Erythroblast (primary cell): ENCODE measurements at places on chromosomes 11 and 22.
A peak's percentile ranks its signal among the peaks of the same experiment; 100 is the strongest.

- no peak for DNase-seq
Measured at GRCh38 chr22:44155115-44155514, 25.6 kb upstream of the PARVG start.

GRCh38 chr11:70405679-70406395 is 7.5 kb downstream of the CTTN start:
- DNase-seq: no peak

- DNase-seq: peak; percentile 94
Measured at GRCh38 chr22:41682033-41682807, 6.4 kb downstream of the SNU13 start.

GRCh38 chr11:95283650-95284049 is 52.6 kb upstream of the SESN3 start:
- no peak for DNase-seq

DNA sequence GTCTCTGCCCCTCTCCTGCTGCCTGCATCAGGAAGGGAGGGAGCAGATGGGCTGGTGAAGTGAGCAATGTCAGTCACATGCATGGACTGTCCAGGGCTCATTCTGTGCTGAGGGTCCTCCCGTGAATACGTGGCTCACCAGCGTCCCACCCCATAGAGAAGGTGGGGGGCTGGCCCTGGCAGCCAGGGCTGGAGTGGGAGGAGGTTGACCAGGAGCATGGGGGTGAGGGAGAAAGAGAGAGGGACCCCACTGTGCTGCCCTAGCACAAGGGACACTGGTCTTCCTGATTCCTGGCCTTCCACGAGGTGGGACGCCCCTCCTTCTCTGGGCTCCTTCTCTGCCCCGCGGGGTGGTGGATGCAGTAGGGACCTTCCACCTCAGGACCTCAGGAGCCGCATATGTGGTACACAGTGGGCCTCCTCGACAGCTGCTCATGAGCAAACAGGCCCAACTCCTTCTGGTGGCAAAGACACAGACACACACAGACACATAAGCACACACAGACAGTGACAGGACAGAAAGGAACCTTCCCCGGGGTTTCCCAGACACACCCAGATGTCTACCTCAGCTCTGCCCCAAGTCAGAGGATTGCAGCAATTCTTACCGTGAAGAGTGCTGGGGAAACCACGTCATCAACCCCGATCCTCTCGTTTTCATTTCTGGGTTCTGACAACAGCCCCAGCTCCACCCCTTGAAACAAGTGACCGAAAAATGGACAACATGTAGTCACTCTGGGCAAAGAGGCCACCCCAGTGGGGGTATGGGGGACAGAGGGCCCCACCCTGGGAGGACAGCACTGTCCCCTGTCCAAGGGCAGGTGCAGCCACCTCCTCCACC is 3.6 kb upstream of the APOBEC3A start:
- peak; percentile 60 for DNase-seq

GRCh38 chr11:16357775-16358174 is 1.4 kb upstream of the SOX6 start:
- DNase-seq: no peak

- DNase-seq: no peak
Measured at GRCh38 chr22:44098021-44098739, 74.1 kb downstream of the PARVB start.

DNA sequence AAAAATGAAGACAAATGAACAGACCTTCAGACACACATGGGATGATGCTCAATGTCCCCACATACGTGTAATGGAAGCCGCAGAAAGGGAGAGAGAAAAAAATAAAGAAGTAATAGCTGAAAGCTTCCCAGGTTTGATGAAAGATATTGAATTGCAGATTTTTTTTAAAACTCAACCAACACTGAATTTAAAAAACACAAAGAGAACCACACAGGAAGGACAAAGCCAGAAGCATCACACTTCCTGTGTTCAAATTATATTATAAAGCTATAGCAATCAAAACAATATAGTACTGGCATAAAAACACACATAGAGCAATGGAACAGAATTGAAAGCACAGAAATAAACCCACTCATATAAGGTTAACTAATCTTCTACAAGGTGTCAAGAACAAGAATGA is 26.5 kb downstream of the TMEM45B start:
- DNase-seq: no peak

- no peak for DNase-seq
Measured at GRCh38 chr11:121479698-121480238, 27.0 kb upstream of the SORL1-AS1 start.

- DNase-seq: no peak
Measured at GRCh38 chr11:76659672-76660532, 10.6 kb downstream of the LRRC32 start.

- DNase-seq: no peak
Measured at GRCh38 chr22:32016081-32016480, 27.0 kb upstream of the SLC5A1 start.

DNA sequence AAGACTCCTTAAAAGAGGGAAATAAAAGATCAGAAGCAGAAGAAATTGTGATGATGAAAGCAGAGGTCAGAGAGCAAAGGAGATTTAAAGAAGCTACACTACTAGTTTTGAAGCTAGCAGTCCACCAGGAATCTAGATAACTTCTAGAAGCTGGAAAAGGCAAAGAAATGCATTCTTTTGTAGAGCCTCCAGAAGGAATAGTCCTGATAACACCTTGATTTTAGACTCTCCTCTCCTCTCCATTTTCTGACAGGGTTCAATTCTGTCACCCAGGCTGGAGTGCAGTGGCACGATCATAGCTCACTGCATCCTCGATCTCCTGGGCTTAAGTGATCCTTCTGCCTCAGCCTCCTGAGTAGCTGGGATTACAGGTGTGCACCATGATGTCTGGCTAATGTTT is 1187.3 kb upstream of the CNTN5 start:
- DNase-seq: no peak

- peak; percentile 86 for DNase-seq
Measured at GRCh38 chr22:29205594-29206371, at the start of gene EMID1. EMID1 (plus strand) TSS chr22:29205896; CDS start chr22:29206039, 143 bp downstream.

DNA sequence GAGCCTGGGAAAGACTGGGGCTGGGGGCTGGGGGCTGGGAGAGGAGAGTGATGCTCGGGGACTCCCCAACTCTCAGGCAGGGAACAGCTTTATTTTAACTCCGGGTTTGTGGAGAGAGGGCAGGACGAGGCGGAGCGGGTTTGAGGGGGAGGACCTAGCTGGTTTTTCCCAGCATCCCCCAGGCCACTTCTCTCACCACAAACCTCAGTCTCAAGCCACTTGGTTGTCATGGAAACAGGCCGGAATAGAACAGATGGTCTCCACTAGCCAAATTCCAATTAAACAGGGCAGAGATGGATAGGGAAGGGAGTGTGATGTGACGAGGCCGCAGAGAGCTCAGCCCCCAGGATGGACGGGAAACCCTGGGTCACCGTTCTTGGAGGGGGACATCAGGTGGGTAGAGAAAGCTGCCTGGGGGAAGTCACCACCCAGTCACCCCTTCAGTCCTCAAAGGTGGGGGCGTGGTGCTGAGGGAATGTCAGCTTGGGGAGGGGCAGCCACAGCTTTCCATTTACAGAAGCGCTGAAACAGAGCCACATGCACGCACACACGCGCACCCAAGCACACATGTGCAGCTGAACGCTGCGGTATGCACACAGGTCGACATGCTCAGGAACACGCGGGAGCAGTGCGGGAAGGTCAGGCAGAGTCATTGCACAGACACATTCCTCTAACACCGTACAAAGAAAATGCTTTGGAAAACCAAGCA is 19.2 kb downstream of the NECTIN1 start:
- DNase-seq: no peak

DNA sequence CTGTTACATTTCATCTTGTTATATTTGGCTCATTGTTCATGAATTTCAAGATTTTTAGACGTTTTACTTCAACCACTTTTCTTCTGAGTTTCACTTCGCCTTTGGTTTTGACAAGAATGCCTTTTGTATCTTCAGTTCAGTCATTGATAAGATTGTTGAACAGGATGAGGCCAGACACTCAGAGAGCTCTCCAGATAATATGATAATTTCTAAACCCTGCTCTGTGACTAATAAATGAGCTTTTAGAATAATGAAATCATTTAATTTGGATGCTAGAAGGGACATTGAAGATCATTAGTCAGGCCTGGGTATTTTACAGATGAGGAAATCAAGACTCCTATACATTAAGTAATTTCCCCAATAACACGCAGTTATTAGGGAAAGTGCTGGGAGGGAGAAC is 37.2 kb upstream of the GRAMD1B start:
- DNase-seq: no peak

DNA sequence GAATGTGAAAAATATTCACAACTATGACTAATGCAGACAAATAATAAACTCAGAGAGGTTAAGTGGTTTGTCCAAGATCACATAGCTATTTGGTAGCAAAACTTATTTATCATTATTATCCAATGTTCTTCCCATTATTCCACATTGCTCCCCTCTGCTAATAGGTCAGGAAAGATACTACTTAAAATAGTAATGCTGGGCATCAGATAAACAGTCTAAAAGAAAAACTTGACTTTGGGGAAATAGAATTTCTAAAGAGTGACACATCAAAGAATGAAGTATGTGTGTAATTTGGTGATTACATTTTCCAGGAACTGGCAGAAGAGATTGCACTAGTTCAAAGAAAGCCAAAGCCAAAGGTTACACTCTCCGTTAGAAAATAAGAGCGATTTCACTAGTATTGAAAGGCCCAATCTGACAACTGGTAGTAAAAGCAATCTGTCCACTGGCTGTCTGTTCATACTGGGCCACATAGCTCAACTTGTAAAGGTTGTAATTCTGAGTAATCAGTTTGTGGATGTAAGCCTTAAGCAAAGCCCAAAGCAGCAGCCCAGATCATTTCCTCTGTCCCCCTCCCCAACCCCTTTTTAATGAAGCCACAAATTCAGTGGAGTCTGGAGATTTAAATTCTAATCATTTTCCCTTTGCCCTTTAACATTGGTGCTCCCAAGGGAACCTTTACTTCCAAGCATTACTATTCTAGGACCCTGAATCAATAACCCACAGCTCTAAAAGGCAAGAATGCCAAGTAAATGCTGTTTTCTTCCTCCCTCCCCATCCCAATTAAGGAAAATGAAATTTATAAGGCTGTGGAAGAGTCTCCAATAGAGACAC is 283.5 kb downstream of the TTC28 start:
- DNase-seq: peak; percentile 9

- DNase-seq: no peak
Measured at GRCh38 chr22:42134100-42135020, 3.8 kb upstream of the CYP2D6 start.

GRCh38 chr11:87529486-87529885 is 491.8 kb downstream of the TMEM135 start:
- DNase-seq: no peak

- no peak for DNase-seq
Measured at GRCh38 chr22:32947573-32947972, 110.6 kb downstream of the SYN3 start.

DNA sequence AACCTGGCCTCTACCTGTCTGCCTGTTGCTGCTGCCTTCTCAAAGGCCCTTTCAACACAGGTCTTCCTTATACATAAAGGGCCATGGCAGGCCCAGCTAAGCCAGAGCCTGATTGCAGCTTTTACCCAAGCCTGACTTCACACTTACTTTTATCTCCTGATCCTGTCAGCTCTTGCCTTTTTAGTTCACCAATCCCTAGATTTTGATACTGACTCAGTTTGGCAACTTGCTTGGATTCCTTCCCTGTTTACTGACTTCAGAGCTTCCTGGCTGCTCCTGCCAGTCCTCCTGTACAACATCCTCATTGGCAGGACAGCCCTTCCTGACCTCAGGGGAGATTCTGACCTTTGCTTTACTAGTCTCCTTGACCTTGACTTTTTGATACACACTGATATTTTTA is 195.2 kb downstream of the NELL1 start:
- DNase-seq: no peak

DNA sequence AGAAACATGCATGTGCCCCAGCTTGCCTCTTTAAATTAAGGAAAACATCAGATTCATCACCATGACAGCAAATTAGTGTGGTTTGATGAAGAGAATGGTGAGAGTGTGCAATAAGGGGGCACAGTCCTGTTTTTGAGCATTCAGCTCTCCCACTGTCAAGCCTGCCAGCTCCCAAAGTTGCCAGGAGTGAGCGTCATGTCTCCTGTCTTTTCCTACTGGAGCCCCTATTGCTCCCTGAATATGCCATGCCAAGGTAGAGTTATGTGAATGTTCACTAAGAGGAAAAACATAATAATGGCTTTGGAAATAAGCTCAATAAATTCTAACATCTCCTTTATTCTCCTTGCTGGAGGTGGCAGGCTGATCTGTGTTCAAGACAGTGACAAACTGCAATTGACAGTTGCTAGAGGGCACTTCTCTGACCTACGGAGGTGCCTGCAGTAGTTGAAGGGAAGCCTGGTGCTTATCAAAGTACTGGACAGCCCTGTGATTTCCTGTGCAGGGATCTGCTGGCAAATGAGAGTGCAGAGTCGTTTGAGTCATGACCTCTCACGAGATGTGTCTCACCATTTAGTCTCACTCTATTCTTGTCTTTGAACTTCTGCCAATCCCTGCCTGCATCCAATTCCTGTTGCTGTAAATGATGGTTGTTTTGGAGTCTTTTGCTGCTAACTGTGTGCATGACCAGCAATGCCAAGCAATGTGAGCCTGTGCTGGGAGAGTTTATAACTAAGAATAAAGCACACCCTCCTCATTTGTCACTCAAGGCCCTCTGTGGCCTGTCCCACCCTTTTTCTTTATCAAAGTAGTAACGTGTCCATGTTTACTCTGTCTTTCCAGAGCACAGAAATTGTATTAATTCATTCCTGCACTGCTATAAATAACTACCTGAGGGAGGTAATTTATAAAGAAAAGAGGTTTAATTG is 34.8 kb downstream of the MRGPRX2 start:
- DNase-seq: no peak

DNA sequence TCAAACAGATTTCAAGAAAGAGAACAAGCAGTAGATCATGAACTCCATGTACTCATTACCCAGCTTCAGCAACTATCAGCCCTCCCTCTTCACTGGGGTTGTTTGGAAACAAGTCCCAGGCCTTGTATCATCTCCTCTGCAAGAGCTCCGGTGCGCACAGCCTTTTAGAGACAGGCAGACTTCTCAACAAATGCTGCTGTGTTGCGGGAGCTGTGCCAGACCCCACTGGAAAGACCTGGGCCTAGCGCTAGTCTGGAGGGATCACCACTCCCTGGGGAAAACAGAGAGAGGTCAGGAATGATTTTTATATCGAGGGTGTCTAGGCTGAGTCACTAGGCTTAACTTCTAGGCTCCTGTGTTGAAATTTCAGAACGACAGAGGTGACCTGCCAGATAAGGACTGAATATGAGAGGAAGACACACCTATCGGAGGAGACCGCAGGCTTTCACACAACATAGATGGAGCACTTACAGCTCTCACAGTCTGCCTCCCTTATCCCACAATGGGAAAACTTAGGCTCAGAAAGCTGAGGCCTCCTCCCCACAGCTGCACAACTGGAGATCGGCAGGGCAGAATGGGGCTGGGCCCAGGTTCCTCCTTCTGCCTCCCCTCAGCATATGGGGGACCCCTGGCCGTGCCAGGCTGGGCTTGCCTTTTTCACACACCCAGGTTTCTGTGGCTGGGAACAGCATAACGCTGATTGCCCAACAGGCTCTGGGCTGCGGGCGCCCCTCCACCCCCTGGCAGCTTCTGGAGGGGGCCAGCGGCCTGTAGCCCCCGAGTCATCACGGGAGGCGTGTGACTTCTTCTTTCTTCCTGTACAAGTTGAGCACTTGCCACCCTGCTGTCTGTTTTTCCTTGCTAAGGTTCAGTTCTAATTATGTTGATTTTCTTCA is 86.0 kb downstream of the PKNOX2 start:
- no peak for DNase-seq
